ENCODE measurements at places on chromosomes 5 and 9.

DNA sequence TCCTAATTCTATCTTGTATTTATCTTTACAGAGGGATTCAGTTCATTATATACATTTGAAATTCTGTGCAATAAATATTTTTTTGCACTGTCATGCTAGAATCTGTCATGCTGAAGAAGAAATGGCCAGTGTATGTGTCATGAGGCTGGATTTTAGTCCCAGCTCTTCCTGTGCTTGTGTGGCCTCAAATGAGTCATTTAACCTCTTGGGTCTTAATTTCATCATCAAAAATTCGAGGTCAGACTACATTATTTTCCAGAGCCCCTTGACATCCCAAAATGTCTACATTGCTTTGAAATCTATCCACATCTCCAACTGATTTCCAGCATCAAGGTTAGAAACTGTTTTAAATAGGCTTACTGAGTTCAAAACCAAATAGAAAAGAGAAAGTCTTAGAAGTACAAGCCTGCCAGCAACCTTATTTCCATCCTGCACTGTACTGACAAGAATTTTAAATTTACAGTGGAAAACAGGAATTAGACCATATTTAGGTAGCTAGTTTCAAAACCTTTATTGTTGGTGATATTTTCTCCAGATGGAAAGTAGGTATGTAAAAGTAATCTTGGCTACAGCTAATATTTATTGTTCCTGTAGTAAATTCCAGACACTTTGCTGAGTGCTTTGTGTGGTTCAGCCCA, 96.7 kb upstream of the MAMDC2 start:
- no peak for DNase-seq

- DNase-seq, result no peak
These were observed 475.1 kb downstream of the TMEM232 start for GRCh38 chr5:110251366-110251765.

DNA sequence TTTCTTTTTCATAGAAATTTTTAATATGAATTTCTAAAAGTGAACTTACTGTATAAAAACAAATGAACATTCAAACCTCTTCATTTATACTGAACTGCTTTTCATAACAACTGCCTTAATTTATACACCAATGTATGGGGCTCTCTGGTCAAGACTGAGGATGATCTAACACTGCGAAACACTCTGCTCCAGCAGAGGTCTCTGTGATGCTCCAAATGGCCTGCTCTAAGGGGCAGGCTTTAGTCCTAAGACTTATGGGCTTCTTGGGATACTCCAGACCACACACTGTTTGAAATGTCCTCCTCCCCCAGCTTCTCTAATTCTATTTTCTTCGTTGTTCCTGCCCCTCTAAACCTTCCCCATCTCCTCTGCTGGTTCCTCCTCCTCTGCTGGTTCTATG, 58.5 kb downstream of the LIFR start:
- no peak for DNase-seq

DNA sequence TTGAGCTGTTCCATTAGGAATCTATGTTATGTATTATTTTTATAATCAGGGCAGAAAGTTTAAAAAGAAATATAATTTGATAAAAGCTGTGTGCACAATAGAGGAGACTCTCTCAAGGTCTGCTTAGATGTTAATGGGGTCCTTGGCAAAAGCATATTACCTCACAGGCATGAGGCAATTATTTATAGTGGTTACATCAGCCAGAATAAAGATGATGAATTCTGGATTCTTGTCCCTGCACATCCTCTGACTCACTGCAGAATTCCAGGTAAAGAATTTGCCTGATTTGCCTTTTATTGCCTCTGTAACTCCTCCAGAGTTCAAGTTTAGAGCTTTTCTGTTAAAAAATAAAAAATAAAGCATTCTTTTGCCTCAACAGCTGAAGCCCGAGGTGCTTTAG, 253.6 kb downstream of the MAST4 start:
- DNase-seq, result no peak

GRCh38 chr5:173981185-173981761, 7.7 kb upstream of the C5orf47 start:
- no peak for DNase-seq

GRCh38 chr9:136740971-136741882, 1.5 kb downstream of the LCN10 start:
- DNase-seq, result no peak

DNA sequence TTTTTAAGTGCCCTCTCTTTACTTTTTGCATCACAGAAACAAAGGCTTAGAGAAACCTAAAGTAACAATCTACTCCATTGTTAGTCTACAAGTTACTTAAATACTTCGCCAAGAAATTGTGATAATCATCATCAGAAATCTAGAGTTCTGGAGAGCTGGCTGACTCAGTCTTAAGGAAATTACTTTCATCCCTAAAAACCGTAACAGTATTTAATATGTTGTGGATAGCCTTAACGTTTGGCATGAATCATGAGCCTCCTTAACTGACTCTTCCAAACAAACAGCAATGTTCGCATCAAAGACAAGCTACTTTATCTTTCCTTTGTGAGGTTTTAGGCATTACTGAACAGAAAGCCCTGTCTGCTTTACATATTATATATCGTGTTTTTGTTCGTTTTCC, 128.7 kb downstream of the NIPBL start:
- DNase-seq, result no peak

DNA sequence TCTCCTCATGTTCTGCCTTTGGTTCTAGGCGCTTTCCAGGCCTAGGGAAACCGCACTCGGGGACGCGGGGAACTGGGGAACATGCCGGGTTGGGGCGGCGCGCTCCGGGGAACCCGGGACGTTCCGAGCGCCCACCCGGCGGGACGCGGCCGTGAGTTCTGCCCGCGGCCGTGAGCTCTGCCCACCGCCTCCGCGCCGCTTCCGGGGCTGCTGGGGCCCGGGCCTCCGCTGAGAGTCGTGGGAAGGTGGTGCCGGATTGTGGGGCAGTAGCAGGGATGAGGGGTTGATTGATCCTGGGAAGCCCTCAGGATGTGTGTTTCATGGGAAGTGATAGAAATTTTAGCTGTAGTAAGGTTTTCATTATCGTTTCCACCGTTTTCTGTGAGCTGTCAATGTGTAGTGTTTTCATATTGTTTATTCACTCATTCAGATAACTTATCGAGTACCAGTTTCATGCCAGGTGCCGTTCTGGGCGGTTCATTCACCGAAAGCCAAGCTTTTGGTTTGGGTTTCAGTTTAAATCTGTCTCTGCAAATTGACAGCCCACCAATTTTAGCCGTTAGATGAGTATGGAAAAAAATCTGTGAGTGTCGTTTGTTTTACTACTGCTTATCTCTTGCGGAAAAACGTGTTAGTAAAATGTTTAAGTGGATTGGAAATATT, 657 bp downstream of the MTRR start:
- peak; percentile 25 for DNase-seq
